A549 treated with DMSO at 1 μM for 4 hours (cell line): ENCODE measurements at places on chromosomes 2 and 18. TPM values are rescaled to one million over a fixed set of nuclear protein-coding genes. Genes with fewer than 3 reads are reported as not detected.

The ASPRV1 gene
- total RNA-seq, result 0.17 to 0.38 TPM (median 0.24 TPM) in 5 replicates

The CDH20 gene
- total RNA-seq, result not detected in 5 replicates

The TMEM163 gene
- 0.08 to 0.15 TPM (median 0.12 TPM) in 4 of 5 replicates, not detected in the other for total RNA-seq

The REG3G gene
- not detected in 5 replicates for total RNA-seq

The LOXHD1 gene
- not detected in 5 replicates for total RNA-seq

The PECR gene
- 15.7 to 17.0 TPM (median 16.8 TPM) in 5 replicates for total RNA-seq

The GNLY gene
- 0.54 TPM in 1 of 5 replicates, not detected in the others for total RNA-seq

The SIX3 gene
- 0.17 to 0.45 TPM (median 0.34 TPM) in 5 replicates for total RNA-seq

The BMP10 gene
- total RNA-seq, result not detected in 5 replicates

The RAPGEF4 gene
- total RNA-seq, result 0.16 to 0.35 TPM (median 0.21 TPM) in 5 replicates

The NT5DC4 gene
- not detected in 5 replicates for total RNA-seq

The UGT1A4 gene
- 0.07 TPM in 1 of 5 replicates, not detected in the others for total RNA-seq

The TRIM43B gene
- total RNA-seq, result not detected in 5 replicates

The RAB6D gene
- 0.02 TPM in 1 of 5 replicates, not detected in the others for total RNA-seq

The ZNF521 gene
- not detected in 5 replicates for total RNA-seq

The ALMS1 gene
- 9.1 to 12.2 TPM (median 10.8 TPM) in 5 replicates for total RNA-seq

The RBM44 gene
- total RNA-seq, result 0.07 to 0.33 TPM (median 0.21 TPM) in 5 replicates

The SULT1C2 gene
- total RNA-seq, result 0.22 to 0.72 TPM (median 0.45 TPM) in 5 replicates

The INHBB gene
- 13.4 to 20.3 TPM (median 16.0 TPM) in 5 replicates for total RNA-seq

The ITPRIPL1 gene
- not detected in 5 replicates for total RNA-seq

The MRO gene
- 0.09 to 0.36 TPM (median 0.25 TPM) in 5 replicates for total RNA-seq

The RAB17 gene
- total RNA-seq, result 0.05 to 0.10 TPM (median 0.10 TPM) in 3 of 5 replicates, not detected in the others

The DHRS9 gene
- total RNA-seq, result 2.4 to 3.9 TPM (median 3.1 TPM) in 5 replicates

The MAB21L4 gene
- 0.05 to 0.15 TPM (median 0.08 TPM) in 4 of 5 replicates, not detected in the other for total RNA-seq

The CXCR4 gene
- total RNA-seq, result 0.38 to 1.0 TPM (median 0.58 TPM) in 5 replicates

The DNER gene
- total RNA-seq, result 5.6 to 9.1 TPM (median 6.7 TPM) in 5 replicates

The KCNJ3 gene
- not detected in 5 replicates for total RNA-seq

The LBX2 gene
- total RNA-seq, result 3.5 to 4.6 TPM (median 4.1 TPM) in 5 replicates

The ADGRF3 gene
- 0.03 to 0.13 TPM (median 0.10 TPM) in 5 replicates for total RNA-seq

The SH3BP4 gene
- total RNA-seq, result 33.2 to 34.7 TPM (median 33.9 TPM) in 5 replicates

The LHCGR gene
- not detected in 5 replicates for total RNA-seq

The CHAC2 gene
- total RNA-seq, result 12.3 to 17.0 TPM (median 15.5 TPM) in 5 replicates

The ABCB11 gene
- total RNA-seq, result 0.01 to 0.03 TPM (median 0.02 TPM) in 3 of 5 replicates, not detected in the others
